Stimulated activated CD8-positive, alpha-beta memory T cell treated with anti-CD3 and anti-CD28 coated beads, Interleukin-15, amount 100 ng/mL, for 24 hours (primary cell): ENCODE measurements at places on chromosomes 7 and 10.

DNA sequence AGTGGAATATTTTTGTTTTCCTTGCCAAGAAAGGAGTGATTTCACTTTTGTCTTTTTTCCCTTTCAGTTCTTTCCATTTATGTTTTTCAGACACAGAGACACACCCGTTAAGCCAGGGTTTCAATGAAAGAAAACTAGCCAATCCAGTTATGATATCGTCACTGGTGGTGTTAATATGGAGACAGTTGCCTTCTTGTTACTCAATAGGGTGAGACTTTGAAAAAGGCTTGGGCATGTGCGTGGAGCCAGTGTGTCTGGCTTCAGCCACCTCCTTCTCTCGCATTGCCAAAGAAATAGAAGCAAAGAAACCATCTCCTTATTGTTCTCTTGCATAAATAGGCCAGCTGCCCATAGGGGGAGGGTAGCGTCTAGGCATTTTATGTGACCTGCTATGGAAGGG lies 84.1 kb upstream of the DLX6 start:
- no peak for DNase-seq

DNA sequence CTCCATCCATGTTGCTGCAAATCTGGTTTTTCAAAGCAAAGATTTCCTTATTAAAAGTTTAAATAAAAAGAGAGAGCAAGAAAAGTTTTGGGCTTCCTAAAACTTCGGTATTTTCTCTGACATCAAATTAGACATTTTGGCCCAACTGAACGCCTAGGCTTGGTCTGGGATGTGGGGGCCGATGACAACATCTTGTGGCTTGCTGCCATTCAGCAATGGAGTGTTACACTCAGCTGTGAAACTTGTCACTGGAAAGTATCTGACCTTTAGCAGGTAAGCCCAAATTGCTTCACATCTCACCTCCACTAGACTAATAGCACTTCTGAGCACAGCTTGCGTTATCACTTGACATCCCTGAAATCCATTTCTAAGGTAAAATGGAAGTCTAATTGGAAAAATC lies 320.6 kb downstream of the GATA3 start:
- no peak for DNase-seq

GRCh38 chr10:133131734-133132472 lies 28.1 kb upstream of the KNDC1 start:
- DNase-seq = no peak

DNA sequence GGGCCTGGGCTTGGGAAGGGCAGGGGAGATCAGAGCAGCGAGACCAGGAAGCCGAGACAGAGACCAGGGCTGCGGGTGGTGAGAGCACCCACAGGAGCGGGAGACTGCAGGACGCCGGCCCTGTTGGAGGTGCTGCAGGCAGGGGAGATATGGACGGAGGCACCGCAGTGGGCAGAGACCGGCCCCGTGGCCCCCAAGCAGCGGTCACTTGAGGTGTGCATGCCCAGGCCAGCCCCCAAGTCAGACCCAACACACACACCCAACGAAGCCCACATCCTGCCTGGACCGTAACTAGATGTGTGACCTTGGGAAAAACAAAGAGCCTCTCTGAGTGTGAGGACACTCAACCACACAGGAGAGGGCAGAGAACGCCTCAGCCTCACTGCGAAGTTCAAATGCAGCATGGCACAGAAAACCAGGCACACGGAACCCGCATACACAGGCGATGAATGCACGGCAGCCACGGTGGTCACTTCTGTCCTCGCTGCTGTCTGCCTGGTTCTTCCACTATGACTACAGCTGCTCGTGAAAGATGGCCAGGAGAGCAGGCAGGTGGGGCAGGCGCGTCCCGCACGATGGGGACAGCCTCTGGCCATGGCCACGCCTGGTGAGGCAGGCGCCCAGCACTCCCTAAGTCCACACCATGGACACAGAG lies 214.7 kb downstream of the MAD1L1 start:
- DNase-seq = no peak

DNA sequence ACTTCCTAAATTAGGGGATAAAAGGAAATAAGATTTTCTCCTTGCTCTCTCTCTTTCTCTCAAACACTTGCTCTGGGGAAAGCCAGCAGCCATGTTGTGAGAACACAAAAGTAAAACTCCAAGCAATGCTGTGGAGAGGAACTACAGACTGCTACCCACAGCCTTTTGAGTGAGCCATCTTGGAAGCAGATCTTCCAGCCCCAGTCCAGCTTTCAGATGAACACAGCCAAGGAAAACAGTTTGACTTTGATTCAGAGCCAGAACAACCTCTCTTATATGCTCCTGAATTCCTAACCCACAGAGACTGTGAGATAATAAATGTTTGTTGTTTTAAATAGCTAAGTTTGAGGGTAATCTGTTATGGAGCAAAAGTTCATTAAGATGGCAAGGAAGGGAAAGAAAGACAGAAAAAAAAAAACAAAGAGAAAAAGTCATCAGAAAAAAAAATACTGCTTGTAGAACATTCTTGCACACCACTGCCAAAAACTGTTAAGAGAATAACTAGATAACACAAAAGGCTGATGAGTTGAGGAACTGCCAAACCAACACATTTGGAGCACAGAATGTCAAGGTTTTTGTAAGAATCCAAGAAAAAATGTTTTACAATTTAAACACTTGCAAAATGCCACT lies 20.9 kb upstream of the PRKAR2B start:
- no peak for DNase-seq

- DNase-seq = no peak
These were observed 62.5 kb upstream of the INSIG1 start for GRCh38 chr7:155234950-155235789.
